Esophagus mucosa (tissue), 1 donor: ENCODE measurements at places on chromosomes 13 and 19. TPM values are rescaled to one million over a fixed set of nuclear protein-coding genes. Genes with fewer than 3 reads are reported as not detected.

GRCh38 chr19:53102756-53103233 is 427 bp downstream of the ZNF160 start:
- ATAC-seq: peak; percentile 62

DNA sequence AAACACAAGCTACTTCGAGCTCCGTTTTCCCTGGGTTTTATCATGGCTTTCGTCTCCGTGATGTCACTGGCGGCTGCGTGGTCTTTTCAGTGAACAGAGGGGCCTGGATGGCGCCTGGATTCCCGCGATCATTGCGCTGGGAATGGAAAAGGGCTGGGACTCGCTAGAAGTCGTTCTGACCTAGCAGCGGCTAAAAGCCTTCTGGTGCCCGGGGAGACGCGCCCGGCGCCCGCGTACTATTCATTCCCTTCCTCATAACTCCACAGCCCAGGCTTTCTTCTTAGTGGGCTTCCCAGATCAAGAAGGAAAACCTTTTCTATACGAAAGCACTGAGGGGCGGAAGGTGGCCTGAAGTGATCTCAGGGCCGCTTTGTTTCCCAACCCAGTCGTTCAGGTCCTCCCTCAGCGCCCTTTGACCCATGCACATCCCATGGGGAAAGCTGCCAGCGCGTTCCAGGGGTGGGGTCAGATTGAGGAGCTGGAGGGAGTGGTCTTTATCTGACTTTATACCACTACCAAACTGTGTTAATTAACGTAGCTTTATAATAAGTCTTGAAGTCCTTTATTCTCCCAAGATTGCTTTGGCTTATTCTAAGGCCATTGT is 96.6 kb downstream of the ELF1 start:
- ATAC-seq: no peak

- ATAC-seq: no peak
Measured at GRCh38 chr19:47518139-47518538, 3.3 kb upstream of the NAPA start.

GRCh38 chr19:610801-611480 is 21.3 kb downstream of the HCN2 start:
- peak; percentile 14 for ATAC-seq

GRCh38 chr19:18282021-18282787 is 782 bp upstream of the JUND start:
- ATAC-seq: no peak

DNA sequence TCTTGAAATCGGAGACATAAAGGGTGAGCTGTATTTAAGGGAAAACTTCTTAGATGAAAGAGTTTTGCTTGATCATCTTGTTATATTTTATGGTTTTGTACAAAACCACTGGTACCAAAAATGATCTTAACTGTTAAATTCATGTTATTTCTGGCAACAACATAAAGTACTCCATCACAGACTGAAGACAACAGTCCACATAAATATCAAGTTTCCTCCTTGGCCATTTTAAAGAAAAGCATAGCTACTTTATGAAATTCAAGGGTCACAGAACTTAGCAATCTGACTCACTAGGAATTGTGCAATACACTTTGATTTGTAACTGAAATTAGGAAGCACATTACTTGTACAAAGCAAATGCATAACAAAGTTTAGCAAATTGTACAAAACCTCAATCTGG is 66.3 kb downstream of the TBC1D4 start:
- no peak for ATAC-seq

- ATAC-seq: peak; percentile 31
Measured at GRCh38 chr19:5204212-5204611, 136.4 kb downstream of the PTPRS start.

GRCh38 chr13:112962911-112963625 is 5.9 kb upstream of the MCF2L start:
- no peak for ATAC-seq

- ATAC-seq: no peak
Measured at GRCh38 chr19:35365303-35365702, 5.6 kb upstream of the GPR42 start.

DNA sequence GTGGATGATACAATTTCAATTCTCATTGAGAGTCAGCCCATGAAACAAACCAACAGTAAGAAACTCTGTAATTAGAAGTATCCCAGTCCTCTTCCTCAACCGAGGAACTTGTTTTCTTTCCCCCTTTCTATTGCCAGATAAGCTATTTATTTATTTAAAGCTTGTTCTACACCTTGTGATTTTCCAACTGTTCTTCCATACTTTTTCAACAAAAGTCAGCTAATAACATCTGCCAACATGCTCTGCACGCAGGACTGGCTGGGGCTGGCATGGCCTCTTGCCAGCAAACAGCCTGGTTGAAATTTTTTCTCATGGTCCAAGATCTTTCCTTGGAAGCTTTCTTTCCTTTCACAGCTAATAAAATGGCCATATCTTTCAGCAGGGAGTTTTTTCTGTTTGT is 2.9 kb upstream of the IRS2 start:
- no peak for ATAC-seq

- ATAC-seq: no peak
Measured at GRCh38 chr19:41295499-41295898, 14.5 kb upstream of the CCDC97 start.

- ATAC-seq: peak; percentile 41
Measured at GRCh38 chr13:109156181-109156935, 526.9 kb downstream of the MYO16 start.

DNA sequence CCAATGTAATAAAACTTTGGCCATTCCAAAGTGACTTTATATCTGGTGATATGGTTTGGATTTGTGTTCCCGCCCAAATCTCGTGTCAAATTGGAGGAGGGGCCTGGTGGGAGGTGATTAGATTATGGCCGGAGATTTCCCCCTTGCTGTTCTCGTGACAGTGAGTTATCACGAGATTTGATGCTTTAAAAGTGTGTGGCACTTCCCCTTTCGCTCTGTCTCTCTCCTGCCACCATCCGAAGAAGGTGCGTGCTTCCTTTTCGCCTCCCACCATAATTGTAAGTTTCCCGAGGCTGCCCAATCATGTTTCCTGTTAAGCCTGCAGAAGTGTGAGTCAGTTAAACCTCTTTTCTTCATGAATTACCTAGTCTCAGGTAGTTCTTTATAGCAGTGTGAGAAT is 9.3 kb upstream of the NALCN start:
- ATAC-seq: no peak

- no peak for ATAC-seq
Measured at GRCh38 chr13:49789968-49790367, 2.5 kb downstream of the KPNA3 start.

The CALR3 gene
- total RNA-seq: not detected

The ZNF709 gene
- 0.52 TPM for total RNA-seq

The NDUFA7 gene
- total RNA-seq: 52.2 TPM

The SPATA13 gene
- 2.2 TPM for total RNA-seq

The VASP gene
- 48.8 TPM for total RNA-seq

The PSG6 gene
- not detected for total RNA-seq
